ENCODE measurements at places on chromosomes 7 and 10.

- no peak for DNase-seq
Observed at GRCh38 chr7:42893346-42894240, 18.3 kb downstream of the C7orf25 start.

- DNase-seq: no peak
Observed at GRCh38 chr10:21494191-21495001, 31.1 kb downstream of the SKIDA1 start.

GRCh38 chr7:157506268-157506667, 169.5 kb downstream of the DNAJB6 start:
- no peak for DNase-seq

DNA sequence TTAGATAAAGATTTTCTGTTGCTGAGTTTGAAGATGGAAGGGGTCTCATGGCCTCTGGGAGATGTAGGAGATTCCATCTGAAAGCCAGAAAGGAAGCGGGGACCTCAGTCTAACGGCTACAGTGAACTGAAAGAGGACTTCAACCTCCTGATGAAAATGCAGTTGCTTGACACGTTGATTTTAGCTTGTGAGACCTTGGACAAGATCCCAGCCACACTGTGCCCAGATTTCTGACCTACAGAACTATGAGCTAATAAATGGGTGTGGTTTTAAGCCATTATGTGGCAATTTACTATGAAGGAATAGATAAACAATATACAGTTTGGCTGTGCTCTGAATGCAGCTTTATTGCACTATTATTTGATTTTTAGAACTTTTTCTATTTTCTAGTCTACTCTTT, 342.3 kb upstream of the SEMA3D start:
- DNase-seq: no peak

GRCh38 chr10:58267713-58268453, at the start of gene IPMK:
Gene IPMK, minus strand, starts transcription at chr10:58267894. Its CDS starts 283 bp downstream, at chr10:58267611.
- peak; percentile 90 for DNase-seq

GRCh38 chr7:89377219-89377618, 581.7 kb upstream of the TEX47 start:
- DNase-seq: no peak

GRCh38 chr10:133475425-133475734, 21.6 kb downstream of the SCART1 start:
- no peak for DNase-seq

- DNase-seq: no peak
Observed at GRCh38 chr10:30630571-30630970, 1.0 kb upstream of the LYZL2 start.

GRCh38 chr7:70242826-70243225, 644.6 kb downstream of the AUTS2 start:
- DNase-seq: no peak

DNA sequence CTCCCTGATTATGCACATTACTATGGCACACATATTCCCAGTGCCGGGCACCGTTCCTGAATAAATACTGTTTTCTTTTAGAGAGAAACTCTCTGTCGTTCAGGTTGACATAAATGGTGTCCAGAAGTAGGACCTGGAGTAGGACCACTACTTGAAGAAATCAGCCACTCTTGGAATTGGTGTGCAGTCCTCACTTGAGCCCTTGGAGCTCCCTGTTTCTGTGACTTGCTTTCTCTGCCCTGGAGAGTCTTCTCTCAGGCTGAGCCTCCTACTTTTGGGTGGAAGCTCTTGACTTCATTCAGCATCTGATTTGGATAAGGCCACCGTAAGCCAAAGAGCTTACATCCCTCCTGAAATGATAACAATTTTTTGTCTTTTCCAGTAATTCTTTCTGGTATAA, 29.7 kb upstream of the ANTXRL start:
- DNase-seq: no peak

Measured in activated CD8-positive, alpha-beta memory T cell treated with anti-CD3 and anti-CD28 coated beads for 4 hours (primary cell).